ENCODE measurements at places on chromosomes 6 and 20.
A peak's percentile ranks its signal among the peaks of the same experiment; 100 is the strongest.

GRCh38 chr6:14641423-14642135 lies 524.0 kb downstream of the CD83 start:
- no peak for DNase-seq

DNA sequence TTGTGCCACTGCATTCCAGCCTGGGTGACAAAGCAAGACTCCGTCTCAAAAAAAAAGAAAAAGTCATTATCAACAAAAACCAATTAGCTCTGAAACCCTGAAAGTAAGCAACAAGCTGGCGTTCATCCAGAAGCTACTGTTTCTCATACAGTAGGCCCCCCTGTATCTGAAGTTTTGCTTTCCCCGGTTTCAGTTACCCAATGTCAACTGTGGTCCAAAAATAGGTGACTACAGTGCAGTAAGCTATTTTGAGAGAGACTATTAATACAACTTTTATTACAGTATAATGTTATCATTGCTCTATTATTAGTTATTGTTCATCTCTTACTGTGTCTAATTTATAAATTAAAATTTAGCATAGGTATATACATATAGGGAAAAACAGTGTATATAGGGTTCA lies 135.1 kb downstream of the KIF16B start:
- DNase-seq = no peak

DNA sequence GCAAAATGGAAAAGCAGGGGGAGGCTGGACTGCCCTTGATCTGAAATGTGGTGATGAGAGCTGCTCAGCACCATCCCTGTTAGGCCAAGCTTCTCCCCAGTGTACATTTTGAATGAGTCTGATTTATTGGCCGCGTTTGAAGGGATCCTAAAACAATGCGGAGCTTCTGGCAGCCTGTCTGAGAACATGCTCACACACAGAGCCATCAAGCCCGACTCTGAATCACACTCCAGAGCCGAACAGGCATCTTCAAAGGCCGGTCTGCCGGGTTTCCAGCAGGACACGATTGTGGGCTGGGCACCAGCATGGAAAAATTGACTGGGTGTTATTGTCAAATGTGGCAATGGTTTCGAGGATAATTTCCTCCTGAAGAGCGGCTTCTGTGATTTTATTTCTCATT lies 235.9 kb downstream of the TFAP2C start:
- DNase-seq = no peak

- DNase-seq = no peak
Measured at GRCh38 chr20:11929947-11930346, 12.3 kb downstream of the BTBD3 start.

GRCh38 chr6:106750142-106750918 lies 121.0 kb downstream of the QRSL1 start:
- DNase-seq = peak; percentile 12

DNA sequence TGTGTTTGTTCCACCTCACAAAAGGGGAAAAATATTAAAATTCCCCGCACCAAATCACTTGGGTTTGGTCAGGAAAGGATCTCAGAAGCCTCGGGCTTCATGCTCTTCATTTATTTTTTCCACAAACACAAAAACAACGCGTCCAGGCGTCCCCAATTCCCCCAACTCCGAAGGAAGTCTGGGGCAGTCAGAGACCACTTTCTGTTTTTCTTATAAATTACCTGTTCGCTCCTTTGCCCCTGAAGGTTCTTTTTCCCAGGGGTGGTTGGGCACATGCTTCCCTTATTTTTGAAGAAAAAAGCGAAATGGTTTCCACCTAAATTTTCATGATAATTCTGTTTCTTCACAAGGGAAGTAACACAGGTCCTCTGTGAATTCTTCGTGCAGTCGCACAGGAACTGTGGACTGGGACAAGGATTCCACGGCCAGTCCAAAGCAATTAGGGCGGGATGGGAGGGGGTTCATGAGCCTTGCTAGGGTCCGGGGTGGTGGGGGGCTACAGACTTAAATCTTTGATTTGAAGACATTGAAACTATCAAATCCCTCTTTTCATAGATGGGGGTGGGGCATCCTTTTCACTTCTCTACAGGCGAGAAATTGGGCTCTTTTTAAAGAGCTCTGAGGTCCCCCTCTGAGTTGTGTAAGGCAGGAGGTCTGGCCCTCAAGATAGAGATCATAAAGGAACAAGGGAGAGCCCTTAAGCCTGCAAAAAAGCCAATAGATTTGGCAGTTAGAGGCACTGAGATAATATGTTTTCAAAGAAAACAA lies 30.5 kb upstream of the HFE start:
- DNase-seq = peak; percentile 61

DNA sequence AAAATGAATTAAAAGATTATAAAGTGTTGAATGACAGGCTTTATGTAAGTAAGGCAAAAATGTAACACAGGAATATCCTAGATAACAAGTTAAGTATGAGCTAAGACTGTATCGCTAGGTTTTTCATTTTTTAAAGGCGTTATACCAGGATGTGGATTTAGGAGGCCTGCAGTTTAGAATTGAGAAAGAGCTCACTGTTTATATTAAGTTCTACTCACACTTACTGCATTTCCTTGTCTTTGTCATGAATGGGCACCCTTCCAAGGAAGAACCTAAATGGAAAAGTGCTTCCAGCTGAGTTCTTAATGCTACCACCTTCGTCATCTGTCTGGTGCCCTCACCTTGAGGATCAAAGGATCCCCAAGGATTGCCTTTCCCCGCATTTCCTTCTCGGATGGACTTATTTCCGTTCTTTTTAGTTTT lies 148.7 kb downstream of the SOX4 start:
- DNase-seq = no peak

- no peak for DNase-seq
Measured at GRCh38 chr6:30234356-30234755, 21.1 kb upstream of the TRIM26 start.
